Stimulated activated CD4-positive, alpha-beta T cell treated with anti-CD3 and anti-CD28 coated beads, TNF-alpha, amount 100 ng/mL, for 48 hours (primary cell): ENCODE measurements at places on chromosomes 4 and X.

DNA sequence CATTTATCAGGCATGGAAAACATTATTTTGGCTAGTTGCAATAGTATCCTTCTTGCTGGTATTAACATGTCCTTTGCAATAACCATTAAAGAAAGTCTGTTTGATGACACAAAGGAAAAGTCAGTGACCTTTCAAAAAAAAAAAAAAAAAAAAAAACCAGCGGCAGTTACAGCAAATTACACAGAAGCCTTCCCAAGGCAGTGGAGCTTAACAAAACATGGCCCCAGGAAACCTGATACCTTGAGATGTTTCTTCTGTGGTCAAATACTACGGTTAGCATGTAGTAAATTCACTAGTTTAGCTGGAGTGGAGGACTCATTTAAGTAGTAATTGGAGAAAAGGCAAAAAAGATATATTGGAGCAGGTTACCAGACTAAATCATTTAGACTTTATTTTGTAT lies 359.1 kb downstream of the DACH2 start:
- no peak for DNase-seq

DNA sequence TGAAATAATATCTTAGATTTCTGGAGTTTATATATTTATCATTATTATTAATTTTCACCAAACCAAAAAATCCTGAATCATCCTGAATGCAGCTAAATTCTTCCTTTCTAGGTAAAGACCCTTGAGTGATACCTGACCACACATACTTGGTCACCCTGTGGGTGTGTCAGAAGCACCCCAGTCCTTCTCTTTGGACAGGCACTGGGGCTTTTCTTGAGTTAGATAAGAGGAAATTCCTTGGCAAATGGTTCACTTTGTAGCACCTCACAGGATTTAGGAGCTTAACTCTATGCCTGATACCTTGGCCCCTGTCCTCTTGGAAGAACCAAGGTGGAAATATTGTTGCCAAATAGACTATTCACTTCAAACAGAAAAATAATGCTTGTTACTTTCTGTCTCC lies 69.6 kb upstream of the PNPLA4 start:
- no peak for DNase-seq

DNA sequence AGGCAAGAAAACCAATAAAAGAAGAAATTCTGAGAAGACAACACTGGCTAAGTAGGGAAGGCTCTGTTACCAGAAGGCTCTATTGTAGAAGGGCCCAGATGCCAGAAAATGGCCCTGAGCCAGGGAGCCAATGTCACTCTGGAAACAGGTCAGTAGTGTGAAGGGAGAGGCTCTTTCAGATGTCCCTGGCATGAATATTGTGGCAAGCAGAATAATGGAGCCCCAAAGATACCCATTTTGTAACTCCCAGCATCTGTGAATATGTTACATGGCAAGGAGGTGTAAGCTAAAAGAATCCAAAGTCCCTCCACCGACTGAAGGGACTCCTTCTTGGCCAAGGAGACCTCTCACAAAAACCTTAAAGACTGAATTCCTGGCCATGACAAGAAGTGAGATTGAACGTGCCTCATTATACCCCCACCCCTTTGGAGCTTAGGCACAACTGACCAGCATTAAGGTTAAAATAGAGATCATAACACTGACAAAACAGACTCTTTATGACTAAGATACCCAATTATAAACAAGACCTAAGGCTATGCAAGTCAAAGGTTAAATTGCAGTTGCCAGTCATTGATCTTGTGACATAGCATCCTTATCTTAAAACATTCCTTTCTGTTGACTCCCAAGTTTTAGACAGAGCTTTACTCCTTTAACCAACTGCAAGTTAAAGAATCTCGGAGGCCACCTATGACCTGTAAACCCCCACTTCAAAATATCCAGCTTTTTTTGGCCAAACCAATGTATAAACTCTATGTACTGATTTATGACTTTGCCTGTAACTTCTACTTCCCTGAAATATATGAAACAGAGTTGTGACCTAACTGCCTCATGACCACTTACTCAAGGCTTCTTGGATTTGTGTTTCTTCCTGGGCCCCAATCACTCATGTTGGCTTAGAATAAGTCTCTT lies 42.2 kb upstream of the SMIM10 start:
- DNase-seq: no peak

GRCh38 chrX:53268173-53268572 lies 13.2 kb downstream of the IQSEC2 start:
- DNase-seq: no peak

GRCh38 chr4:172207258-172207657 lies 394.1 kb downstream of the GALNTL6 start:
- no peak for DNase-seq

GRCh38 chrX:31423609-31424189 lies 351.9 kb upstream of the FTHL17 start:
- DNase-seq: no peak

DNA sequence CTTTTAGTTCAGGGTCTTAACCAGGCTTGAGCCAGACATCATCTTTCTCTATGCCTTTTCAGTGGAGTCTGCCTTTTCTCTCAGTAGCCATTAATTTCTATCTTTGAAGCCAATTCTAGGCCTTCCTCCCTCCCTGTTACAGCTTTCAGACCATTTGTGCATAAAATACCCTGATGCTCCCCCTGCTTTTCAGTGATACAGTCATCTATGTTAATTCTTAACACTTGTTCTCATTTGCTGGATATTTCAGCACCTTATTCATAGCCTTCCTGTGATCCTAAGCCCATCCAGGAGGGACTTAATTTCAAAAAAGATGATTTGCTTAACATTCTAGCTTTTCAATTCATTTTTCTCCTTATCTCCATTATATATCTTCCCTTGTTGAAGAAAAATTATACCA lies 42.3 kb downstream of the ANXA10 start:
- no peak for DNase-seq

- DNase-seq: no peak
These were observed 6.9 kb downstream of the ZDHHC9 start for GRCh38 chrX:129836827-129837226.

DNA sequence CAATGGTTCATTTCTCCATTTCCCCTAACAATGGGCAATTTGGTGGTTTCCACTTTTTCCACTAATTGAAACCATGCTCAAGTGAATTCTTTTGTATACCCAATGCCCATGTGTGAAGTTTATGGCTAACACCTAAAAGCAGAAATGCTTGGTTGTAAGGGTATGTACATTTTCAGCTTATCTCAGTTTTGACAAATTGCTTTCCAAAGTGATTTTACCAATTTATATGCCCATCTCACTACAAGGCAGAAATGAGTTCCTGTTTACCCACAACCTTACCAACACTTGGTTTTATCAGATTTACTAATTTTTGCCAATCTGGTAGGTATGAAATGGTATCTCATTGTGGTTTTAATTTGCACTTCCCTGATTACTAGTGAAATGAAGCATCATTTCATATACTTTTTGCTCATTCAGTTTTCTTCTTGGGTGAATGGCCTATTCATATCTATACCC lies 14.8 kb downstream of the GPR34 start:
- DNase-seq: no peak

- no peak for DNase-seq
These were observed 302.1 kb downstream of the KCTD8 start for GRCh38 chr4:44146516-44146915.

DNA sequence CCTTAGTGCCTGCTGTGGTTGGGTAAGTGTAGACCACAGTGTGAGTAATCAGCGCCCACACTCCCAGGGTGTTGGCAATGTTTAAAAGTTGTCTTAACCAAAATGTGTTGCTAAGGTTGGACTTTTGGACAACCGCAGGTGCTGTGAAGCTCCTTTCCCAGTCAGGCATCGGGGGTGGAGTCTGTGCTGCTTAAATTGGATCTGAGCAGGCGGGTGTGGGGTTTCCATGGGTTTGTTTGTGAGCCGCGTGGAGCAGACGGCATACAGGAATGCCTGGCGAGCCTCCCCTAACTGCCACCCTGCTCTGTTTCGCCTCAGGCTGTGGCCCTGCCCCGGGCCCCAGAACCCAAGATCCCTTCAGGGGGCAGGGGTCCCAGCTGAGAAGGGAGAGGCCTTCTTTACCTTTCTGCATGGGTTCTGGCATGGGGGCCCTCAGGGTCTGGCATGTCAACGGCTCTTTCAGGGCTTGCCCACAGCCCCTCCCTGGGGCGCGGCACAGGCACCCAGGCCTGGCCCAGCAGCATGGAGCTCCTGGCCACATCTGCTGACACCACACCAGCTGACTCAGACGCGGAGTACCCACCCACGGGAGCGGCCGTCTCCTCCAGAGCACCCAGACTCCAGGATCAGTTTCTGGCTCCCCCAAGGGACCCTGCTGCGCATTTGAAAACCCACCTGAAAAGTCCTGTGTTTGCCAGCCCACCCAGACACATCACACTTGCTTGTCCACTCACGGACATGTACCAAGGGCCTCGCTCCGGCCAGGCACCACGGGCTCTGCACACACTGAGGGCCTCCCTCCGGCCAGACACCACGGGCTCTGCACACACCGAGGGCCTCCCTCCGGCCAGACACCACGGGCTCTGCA lies 5.1 kb upstream of the SPON2 start:
- no peak for DNase-seq
